GM03348 (cell line): ENCODE measurements at places on chromosomes 3 and 15.

DNA sequence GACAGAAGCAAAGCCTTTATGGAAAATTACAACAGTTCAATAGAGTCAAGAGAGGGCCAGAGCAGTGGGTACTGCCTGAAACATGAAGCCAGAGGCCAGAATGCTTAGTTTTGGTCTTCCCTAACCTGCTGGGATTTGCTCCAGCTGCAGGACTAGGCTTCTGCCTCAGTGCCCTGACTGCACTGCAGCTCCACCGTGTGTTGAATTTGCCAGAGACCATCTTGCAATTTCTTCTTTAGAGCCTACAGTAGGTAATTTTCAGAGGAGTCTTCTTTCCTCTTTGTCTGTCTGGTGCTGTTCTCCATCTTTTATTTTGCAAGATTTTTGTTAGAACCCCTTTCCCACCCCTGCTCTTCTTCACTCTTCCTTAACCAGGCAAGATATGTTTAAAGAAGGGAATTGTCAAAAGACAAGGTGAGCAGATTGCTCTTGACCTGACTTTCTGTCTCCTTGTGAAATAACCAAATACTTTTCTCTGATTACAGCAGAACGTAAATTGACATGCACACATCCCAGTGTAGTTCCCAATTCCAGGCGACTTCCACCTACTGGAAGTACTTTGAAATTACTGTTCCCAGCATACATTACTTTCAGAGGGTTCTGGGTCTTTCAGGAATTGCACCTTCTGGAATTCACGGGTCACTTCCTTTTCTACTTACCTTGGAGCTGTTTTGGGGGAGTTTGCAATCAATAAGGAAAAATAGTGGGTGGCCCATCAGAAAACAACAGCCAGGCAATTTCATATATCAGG is 161.2 kb downstream of the MINAR1 start:
- DNase-seq, result peak; percentile 48

- DNase-seq, result no peak
Measured at GRCh38 chr15:88756921-88757320, 46.3 kb upstream of the ACAN start.

DNA sequence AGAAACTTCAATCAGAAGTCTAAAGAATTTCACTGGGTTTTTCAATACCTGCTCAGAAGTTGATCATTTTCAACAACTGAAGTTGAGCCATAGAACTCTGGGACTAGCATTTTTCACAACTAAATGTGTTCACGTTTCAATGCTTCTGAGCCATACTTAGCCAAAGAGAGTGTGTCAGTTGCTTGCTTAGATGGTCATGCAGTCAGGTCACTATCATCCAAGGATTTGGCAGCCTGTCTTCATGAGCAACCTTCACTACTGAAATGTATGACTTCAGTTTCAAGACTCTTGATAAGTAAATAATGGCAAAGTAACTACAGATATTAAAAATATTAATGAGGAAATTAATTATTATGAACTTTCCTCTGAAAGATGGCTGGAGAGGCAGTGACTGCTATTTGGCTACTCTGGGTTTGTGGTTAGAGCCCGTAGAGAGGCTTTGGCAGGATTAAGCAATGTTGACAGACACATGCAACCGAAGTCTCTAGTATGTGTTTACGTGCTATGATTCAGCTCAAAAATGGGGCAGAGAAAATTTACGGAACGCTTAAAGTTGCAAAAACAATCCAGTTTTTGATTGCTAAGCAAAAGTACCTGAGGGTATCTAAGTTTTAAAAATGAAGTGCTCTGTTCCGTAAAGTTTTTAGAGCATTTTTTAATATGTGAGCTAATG is 133.8 kb downstream of the GMNC start:
- DNase-seq, result no peak

- DNase-seq, result peak; percentile 48
Measured at GRCh38 chr3:12194209-12194608, 35.5 kb upstream of the TIMP4 start.

DNA sequence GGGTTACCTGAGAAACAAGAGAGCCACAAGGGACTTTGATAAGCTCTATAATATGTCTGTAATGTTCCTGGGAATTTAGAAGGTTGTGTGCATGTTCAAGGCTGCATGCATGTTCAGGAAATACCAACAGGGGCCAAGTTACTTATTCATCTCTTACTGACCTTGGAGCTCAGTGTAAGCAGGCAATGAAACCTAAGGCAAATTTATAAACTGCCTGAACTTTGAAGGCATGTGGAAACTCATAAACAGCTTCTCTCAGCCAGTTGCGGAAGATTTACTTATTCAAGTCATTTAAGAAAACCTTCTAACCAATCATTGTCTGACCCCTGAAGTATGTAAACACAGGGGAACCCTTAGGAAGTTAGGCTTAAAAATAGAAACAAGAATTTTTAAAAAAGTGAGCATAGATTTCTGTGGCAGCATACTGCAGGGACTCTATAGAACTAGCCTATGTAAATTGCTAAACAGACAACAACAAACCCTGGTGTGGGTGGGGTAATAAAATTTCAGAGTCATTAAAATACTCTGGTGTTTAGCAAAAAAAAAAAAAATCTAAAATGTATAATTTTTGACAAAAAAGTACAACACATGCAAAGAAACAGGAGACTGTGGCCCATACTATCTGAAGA is 57.2 kb downstream of the SLC15A2 start:
- no peak for DNase-seq

GRCh38 chr3:17544632-17545031 is 197.8 kb downstream of the TBC1D5 start:
- DNase-seq, result peak; percentile 21

DNA sequence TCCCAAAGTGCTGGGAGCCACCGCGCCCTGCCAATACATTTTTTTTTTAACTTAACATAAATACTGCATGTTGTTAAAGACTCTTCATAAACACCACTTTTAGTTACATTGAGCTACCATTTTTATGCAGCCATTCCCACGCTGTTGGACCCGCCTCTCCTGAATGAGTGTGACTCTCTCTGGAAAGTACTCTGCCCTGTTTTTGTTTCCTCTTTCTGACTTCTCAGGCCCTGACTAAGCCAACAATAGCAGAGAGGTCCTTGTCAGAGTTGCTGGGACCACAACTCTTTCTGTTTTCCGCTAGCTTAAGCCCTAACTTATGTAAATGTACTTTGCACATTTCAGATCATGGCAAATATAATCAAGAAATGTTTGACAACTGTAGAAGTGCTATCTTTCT is 35.2 kb downstream of the PARP15 start:
- DNase-seq, result no peak

DNA sequence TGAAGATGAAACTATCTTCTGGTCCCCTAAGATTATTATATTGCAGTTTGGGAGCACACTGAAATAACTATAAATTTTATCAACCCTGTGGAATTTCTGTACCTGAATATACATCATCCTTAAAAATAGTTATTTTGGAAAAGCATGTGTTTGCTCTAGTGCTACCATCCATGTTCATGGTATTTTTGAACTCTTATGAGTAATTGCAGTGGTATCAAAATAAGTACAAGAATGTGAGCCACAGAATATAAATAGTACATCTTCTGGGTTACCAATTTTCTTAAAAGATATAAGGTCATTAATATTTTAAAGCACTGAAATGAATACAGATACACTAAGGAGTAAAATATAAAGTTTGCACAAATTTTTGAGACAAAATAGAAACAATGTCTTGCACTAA is 206.5 kb downstream of the CBLB start:
- DNase-seq, result peak; percentile 33

GRCh38 chr15:37100966-37101215 is 542 bp upstream of the MEIS2 start:
- no peak for DNase-seq

- peak; percentile 67 for DNase-seq
Measured at GRCh38 chr3:159263750-159264553, 462.1 kb downstream of the MFSD1 start.

GRCh38 chr3:177516158-177517011 is 319.1 kb upstream of the TBL1XR1 start:
- peak; percentile 56 for DNase-seq

- no peak for DNase-seq
Measured at GRCh38 chr3:157755233-157755632, 252.0 kb upstream of the VEPH1 start.

DNA sequence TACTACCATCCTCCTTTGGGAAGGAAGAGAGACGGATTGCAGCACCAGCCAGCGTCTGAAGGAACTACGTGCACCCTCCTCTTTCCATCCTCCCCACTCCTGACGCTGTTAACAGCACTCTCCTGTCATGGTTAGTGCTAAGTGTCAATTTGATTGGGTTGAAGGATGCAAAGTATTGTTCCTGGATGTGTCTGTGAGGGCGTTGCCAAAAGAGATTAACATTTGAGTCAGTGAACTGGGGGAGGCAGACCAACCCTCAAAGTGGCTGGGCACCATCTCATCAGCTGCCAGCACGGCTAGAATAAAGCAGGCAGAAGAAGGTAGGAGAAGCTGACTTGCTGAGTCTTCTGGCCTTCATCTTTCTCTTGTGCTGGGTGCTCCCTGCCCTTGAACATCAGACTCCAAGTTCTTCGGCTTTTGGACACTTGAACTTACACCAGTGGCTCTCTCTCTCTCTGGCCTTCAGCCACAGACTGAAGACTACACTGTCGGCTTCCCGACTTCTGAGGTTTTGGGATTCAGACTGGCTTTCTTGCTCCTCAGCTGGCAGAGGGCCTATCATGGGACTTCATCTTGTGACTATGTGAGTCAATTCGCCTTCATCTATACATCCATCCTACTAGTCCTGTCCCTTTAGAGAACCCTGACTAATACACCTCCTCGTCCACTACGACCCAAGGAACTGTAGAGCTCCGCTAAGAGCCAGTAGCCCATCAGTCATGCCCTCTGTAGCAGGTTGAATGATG is 128.2 kb upstream of the HES1 start:
- DNase-seq, result no peak

GRCh38 chr3:4546346-4547178 is 53.4 kb downstream of the ITPR1 start:
- DNase-seq, result no peak

DNA sequence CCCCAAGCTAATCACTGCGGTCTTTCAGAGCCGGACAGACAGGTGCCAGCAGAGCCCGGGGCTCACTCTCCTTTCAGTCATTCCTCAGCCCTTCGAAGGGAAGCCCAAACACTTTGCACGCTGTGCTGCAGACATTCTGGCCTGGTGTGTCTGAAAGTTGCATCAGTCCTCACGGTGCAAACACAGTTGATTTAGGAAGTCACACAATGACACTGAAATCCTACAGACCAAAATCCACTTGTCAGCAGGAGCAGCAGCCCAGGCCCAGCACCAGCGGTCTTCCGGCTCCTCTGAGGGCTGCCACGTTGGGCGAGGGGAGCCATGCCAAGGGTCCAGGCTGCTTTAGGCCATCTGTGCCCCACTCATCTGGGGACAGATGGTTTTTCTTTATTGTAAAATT is 61.6 kb downstream of the RGMA start:
- no peak for DNase-seq

GRCh38 chr3:171984883-171985282 is 54.5 kb upstream of the FNDC3B start:
- no peak for DNase-seq

DNA sequence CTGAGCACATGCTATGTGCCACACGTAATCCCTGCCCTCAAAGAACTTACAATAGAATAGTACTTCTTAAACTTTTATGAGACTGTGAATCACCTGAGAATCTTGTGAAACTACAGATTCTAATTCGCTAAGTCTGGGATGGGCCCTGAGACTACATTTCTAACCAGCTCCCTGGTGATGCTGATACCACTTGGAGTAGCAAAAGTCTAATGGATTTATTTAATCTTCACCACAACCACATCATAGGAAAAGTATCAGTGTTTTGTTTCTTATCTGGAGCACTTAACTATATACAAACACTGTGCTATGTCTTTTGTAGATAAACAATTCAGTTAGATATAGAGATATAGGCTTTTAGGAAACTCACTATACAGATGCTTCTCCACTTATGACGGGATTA is 23.8 kb upstream of the TCF12 start:
- no peak for DNase-seq

GRCh38 chr3:134542287-134542958 is 56.6 kb downstream of the CEP63 start:
- DNase-seq, result no peak

GRCh38 chr3:48129921-48130320 is 58.3 kb downstream of the CDC25A start:
- no peak for DNase-seq

- no peak for DNase-seq
Measured at GRCh38 chr3:193832833-193833413, 239.9 kb downstream of the OPA1 start.

GRCh38 chr3:187641320-187642016 is 28.7 kb downstream of the SST start:
- no peak for DNase-seq

- peak; percentile 61 for DNase-seq
Measured at GRCh38 chr15:48592221-48592731, 53.2 kb downstream of the FBN1 start.

DNA sequence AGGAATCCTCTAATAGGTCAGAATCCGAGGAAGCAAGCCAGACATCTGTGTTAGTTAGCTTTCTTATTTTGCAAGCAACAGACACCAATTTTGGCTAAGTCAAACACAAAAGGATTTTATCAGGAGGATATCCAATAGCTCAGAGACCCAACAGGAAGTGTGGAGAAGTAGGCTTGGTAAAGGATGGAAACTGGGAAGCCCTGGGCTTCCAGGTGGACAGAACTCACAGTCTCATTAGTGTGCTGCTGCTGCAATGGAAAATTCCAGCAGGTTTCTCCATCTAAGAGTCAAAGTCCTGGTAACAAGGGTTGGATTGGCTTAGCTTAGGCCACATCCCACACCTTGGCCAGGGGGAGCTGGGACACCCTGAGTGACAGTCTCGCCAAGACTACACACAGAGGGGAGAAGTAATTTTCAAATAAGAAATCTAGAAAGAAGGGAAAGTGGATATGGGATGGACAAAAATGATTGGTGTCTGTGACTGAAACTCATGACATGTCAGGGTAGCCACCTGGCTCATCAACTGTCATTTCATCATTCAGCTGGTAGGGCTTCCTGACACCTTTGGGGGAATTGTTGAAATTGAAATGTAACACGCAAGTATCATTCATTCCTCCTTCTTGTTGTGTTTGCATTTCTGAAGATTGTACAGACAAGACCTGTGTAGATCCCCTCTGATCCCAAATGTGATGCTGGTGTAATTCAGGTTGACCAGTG is 158.6 kb downstream of the THSD4 start:
- peak; percentile 27 for DNase-seq

DNA sequence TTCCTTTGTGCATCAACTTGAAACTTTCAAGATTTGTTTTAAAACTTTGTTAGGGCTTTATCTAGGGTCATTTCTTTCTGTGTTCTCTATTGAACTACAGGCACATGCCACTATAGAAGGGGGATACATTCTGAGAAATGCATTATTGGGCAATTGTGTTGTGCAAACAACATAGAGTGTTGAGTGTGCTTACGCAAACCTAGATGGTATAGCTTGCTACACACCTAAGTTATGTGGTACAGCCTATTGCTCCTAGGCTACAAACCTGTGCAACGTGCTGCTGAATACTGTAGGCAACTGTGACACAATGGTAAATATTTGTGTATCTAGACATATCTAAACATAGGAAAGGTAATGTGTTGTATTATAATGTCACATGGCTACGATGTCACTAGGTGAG is 33.0 kb upstream of the KLF13 start:
- DNase-seq, result no peak
